Stimulated activated CD4-positive, alpha-beta T cell treated with anti-CD3 and anti-CD28 coated beads, Interleukin-15, amount 100 ng/mL, for 1 hour (primary cell): ENCODE measurements at places on chromosomes 2 and 18.

GRCh38 chr2:37573451-37574388 lies 97.7 kb downstream of the CDC42EP3 start:
- DNase-seq: no peak

DNA sequence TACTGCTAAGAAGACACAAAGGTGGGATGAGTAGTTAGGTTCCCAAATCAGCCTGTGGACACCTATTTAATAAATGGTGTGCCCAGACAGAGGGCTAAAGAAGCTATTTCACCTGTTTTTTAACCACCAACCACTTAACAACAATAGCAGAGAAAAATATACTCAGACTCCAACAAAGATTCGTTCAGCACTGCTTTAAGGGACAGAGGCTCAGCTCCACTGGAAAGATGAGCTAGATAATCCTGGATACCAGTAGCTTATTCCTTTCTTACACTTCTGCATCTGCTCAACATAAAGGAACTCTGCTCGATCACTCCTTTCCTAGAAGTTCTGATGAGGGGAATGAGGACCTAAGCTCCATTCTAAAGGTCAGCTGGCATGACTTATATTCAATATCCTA lies 44.5 kb downstream of the PTCD3 start:
- no peak for DNase-seq

DNA sequence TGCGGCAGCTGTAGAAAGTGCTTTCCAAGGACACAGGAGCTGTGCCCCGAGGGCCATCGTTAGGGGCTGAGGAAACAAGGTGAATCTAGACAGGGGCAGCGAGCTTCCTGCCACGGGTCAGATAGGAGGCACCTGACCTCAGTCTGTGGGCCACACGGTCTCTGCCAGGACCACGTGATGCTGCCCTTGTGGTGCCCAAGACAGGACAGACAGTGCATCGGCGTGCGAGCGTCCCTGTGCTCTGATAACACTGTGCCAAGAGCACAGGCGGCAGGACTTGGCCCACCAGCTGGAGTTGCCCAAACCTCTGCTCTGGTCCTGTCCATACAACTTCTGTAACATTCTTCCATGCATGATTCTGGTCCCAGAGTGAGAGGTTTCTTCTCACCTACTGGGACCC lies 225.4 kb downstream of the TWIST2 start:
- no peak for DNase-seq

- no peak for DNase-seq
These were observed 14.3 kb downstream of the B3GNT7 start for GRCh38 chr2:231409776-231410175.

DNA sequence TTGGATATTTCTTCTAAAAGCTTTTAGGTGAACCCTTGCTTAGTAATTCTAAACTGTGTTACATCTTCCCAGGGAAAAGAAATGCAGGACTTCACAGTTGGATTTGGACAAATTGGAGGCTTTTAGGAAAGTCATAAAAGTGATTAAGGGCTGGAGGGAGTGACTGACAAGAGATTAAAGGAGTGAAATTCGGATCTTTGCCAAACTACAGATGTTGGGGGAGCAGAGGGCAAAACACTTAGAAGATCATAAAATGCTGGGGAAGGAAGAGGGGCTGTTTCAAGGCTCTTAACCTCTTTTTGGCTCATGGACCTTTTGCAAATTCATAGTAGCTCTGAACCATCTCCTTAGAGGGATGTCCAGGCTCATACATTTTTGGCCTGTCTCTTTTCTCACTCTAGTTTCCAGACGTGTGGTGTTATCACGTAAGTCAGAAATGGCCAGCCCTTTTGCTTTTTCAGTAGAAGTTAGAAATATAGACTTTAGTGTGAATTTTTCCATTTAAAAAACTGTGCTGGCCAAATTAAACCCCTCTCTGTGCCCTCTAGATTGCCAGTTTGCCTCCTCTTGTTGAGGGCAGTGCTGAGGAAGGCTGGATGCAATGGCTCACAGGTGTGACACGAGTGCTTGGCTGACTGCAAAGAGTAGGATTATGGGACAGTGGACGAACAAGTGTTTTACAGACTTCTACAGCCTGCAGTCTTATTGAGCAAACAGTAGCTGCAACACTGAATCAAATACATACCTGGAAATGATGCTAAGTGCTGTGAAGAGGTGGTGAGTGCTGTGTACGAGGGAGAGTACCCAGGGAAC lies 109.9 kb downstream of the LYPD6B start:
- DNase-seq: no peak

- no peak for DNase-seq
These were observed 31.1 kb downstream of the DSG4 start for GRCh38 chr18:31407649-31408048.

DNA sequence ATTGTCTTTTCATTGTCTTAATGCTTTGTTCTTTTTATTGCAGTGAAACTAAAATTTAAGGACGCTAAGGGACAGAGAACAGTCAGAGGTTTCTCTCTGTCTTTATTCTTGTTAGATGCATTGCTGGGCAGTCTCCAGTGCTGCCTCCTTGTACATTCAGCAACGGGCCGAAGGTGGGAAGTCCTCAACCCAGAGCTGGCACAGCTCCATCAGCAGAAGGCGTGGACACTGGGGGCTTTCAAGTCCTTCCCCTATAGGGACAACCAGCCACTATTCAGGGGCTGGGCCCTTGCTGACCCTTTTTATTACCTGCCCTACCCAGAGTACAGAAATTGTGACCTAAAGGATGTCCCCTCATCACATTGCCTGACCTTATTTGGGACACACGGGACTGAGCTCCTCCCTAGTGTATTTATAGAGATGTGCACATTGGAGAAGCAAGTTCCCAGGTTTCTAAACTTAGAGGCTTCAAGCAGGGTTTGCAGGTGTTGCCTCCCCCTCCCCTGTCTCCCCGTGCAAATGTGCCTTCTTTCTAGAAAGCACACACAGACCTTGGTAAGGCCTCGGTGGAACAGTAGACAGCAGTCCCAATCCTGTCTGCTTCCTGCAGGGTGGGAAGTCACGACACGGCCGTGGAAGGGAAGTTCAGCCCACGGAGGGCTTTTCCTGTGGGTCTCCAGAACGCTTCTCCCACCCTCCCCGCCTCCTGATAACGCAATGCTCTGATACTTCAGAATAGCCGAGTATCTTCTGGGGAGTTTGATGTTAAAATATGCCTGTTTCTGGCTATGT lies 68.2 kb downstream of the ZCCHC2 start:
- no peak for DNase-seq

DNA sequence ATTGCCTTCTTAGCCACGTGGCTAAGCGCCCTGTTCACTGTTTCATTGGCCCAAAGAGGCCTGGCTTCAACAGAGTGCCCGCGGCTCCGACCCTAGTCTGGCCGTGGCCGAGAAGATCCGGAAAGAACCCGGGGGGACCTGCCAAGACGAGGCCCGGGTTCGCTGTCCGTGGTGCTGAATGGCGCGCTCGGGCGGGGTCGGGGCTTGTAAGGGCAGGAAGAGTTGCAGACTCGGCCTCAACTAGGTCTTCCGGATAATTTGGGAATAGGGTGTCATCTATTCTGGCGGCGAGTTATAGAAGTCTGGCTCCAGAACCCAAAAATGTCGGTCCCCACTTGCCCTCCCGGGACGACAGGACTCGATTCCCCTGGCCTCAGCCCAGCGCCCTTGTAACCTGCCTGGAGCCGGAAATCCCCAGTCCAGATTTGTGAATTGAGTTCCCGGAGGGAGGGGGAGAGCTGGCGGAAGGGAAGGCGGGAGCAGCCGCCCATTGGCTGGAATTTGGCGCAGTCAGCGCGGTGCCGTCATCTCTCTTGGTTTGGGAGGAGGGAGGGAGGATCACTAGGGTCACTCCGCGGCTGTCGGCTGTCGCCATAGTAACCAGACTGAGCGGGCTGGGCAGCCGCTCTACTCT lies 3.5 kb downstream of the CDK5R2 start:
- DNase-seq: peak; percentile 25

- no peak for DNase-seq
These were observed 237.6 kb downstream of the ALPK2 start for GRCh38 chr18:58391231-58391825.

DNA sequence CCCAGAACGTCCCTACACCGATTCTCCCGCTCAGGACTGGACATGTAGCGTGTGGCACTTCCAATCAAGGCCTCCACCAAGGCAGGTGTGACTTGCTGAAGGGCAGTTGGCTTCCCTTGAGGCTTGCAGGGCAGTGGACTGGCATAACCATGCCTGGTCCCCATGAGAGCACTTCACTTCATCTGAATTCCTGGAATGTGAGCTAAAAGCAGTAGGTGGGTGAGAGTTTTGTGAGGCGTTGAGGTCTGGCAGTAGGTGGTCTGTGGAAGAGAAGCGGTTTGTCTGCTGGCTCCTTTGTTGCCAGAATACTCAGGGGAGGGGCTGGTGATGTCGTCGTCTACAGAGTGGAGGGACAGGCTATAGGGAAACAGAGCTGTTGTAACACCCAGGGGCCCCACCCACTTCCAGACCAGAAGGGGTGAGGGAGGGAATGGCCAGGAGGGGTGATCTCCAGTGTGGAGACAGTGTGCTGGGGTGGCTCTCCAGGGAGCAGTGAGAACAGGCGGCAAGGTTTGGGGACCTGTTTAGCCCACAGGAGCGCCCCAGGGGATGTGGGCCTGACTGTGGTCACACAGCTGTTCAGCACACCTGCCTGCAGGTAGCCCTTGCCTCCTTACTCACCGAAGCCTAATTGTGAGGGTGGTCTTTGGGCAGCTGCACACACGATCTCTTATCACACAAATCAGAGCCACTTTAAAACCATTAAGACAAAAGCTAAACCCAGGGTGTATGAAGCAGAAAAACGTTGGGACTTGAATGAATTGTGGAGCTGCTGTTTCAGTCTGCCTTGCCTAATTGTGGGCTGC lies 21.5 kb upstream of the ALKAL2 start:
- DNase-seq: no peak

DNA sequence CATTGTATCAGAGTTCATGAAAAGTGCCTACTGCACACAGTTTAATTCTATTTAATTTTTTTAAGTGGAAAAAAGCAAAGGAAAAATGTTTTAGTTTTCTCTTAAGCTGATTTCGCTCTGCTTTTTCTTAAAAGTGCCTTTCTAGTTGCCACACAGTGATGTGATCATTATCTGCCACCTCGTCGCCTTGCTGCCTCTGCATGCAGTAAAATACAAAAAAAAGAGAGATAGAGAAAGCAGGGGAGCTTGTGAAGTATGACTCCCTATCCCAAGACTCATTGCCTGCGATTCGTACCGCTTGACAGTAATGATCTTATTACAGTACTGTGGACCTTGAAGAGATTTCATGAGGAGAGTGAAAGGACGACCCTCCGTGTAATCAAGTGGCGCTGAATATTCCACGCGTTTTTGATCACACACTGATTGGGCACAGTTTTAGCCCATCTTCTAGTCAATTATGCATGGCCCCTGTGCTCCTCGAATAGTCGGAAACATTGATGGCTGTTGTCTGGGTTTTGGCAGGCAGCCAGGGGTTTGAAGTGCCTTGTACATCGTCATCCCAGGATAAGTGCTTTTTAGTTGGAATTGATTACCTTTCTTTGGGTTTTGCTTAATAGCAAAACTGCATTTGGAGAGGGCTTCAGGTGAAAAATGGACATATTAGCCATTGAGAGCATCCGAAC lies 188.3 kb downstream of the GBX2 start:
- no peak for DNase-seq

GRCh38 chr2:10141736-10142639 lies 19.4 kb downstream of the RRM2 start:
- no peak for DNase-seq

DNA sequence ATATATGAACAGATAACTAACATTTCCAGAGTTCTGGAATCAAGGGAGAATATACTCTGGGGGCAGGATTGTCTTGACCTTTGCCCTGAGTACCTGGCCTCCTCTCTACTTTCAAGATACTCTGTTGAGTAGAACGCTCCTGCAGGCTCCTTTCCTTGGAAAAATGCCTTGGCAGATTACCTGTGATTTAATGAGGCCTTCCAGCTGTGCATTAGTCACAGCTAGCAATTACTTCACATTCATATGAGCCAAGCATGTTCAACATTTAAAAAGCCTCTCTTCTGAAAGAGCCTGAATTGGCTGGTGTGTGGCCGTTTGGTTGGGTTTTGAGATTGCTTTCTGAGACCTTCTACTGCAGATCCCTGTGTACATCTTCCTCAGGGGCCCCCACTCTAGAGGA lies 142.2 kb downstream of the PLCL1 start:
- DNase-seq: no peak

GRCh38 chr2:136030406-136030805 lies 45.0 kb upstream of the DARS1 start:
- no peak for DNase-seq

GRCh38 chr2:12733846-12734245 lies 17.1 kb downstream of the TRIB2 start:
- DNase-seq: no peak

DNA sequence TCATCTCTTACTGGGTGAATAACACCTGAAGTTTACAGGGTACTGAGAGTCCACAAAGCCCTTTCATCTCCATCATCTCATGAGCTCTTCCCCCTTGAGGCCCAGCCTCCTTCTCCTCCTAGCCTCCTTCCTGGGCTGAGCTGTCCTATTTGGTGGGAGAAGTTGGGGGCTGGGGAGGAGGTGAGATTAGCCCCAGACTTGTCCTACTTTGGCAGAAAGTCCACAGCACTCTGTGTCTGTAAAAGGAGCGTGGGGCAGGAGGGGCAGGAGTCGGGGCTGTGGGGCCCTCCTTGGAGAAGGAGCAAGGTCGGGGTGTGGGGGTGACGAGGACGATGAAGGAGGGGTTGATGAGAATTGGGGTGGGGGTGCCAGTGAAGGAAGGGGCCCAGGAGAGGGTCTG lies 10.0 kb upstream of the DES start:
- DNase-seq: no peak

- DNase-seq: peak; percentile 5
These were observed 722 bp downstream of the ACSL3 start for GRCh38 chr2:222861411-222862105.

GRCh38 chr18:70376137-70376913 lies 87.5 kb downstream of the SOCS6 start:
- DNase-seq: no peak

- DNase-seq: no peak
These were observed 512.7 kb downstream of the CMPK2 start for GRCh38 chr2:6352906-6353515.

GRCh38 chr2:11932962-11933361 lies 186.5 kb downstream of the LPIN1 start:
- DNase-seq: no peak

DNA sequence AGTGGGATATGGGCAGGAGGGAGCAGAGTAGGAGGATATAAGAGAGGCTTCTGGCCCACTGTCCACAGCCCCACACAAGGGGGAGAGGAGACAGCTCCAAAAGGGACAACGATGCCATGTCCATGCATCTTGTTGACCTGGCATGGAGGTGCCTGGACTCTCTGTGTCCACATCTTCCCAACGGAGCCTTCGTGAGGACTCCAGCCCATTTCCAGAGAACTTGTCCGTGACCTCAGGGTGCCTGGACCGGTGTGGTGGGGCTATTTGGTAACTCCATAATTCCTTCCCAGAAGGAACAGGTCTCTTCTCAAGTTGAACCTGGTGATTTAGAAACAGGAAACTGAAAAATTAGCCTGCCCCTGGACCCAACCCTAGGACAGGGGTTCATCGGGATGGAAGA lies 133.9 kb downstream of the CYP26B1 start:
- DNase-seq: no peak

- DNase-seq: no peak
These were observed 45.4 kb downstream of the M1AP start for GRCh38 chr2:74602586-74603281.

GRCh38 chr2:829047-829446 lies 121.6 kb upstream of the SNTG2 start:
- DNase-seq: no peak

GRCh38 chr18:73959352-73959751 lies 188.3 kb downstream of the FBXO15 start:
- DNase-seq: no peak
